ENCODE measurements at places on chromosomes 12 and 14.

DNA sequence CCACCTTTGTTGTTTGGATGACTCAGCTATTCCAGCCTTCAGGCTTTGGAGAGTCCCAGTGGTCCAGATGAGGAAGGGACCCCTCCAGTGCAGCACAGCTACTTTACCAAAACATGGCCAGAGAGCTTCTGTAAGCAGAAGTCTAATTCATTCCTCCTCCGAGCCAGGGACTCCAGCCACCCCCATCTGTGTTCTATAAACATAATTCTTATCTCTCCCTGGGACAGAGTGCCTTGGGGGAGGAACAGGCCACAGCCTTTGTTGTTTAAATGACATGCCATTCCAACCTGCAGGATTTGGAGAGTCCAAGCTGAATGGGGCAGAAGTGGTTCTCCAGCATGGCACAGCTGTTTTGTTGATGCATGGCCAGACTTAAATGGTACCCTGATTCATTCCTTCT, 994.0 kb downstream of the TRHDE start:
- no peak for DNase-seq

DNA sequence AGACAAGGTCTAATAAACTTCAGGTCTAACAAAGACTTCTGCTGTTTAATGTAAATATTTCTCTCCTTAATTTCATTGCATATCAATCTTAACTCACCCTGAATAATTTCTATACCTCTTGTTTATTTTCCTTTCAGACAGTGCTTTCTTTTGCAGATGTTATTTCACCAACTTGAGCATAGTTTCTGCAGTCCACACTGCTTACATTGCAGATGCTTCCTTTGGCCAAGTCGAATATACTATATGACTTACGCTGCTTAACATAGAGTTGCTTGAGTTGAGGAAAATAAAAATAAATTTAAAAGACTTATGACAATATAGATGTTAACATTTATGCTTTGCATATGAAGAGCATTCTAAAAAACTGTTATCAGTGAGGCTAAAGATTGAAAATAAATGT, 217.7 kb downstream of the PTPRO start:
- no peak for DNase-seq

DNA sequence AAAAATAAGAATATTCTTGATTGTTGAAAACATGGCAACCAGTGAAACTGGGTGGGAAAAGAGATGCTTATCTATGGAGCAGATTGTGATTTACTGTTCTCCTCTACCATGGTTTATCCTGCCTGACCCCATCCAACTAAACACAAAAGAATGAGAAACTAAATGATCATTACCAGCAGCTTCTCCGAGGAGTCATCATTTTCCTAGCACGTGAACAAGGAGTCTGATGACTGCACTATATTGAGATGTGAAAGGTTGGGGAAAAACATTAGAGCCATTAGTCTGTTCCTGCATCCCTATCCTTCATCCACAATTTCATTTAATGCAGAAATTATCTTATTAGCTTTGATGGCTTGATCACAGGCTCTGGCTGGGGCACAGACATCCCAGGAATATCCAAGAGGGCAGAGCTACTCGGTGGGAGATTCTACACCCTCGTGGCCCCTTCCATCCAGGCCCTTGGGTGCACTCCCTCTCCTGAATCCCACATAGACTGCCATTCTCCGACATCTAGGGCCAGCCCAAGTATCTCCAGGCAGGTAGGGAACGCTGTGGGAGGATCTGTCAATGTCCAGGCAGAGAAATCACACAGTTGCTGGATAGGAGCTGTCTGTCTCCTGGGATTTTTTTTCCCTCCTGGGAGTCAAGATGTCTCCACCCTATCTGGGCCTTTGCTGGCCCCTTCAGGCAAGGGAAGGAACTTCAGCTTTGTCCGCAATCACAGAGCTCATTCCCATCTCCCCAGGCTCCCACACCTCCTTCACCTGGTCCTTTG, 43.3 kb upstream of the DHRS4 start:
- no peak for DNase-seq

DNA sequence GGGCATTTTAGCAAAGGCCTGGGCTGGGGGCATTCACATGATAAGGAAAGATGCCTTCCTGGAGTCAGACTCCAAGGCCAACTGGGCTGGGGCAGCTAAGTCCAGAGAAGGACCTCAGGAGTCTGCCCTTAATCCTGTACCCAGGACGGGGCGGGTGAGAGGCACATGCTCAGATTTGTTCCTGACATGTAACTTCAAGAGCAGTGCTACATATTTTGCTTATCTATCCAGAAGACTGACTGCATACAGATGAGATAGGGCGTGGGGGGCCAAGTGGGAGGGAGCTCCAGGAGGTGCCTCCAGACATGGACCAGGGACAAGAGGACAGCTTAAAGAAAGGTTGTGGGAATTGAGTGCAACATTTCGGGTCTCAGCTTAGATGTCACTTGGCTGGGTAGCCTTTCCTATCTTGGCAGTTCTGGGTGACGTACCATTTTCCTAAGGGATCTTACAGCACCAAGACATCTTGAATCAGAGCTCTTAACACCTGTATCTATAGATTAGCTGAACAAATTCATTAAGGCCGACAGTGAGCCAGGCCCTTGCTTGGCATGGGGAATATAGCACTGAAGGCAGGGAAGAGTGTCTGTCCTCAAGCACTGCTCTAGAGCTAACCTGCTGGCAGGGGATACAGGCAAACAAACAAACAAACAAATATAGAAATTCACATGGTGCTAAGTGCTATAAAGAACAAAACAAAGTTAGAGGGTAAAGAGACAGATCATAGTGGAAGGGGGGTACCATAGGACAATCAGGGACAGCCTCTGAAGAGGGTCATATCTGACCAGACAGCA, 61.2 kb downstream of the PTPN21 start:
- DNase-seq = no peak

- no peak for DNase-seq
Measured at GRCh38 chr12:123410041-123410412, 26.1 kb downstream of the KMT5A start.

DNA sequence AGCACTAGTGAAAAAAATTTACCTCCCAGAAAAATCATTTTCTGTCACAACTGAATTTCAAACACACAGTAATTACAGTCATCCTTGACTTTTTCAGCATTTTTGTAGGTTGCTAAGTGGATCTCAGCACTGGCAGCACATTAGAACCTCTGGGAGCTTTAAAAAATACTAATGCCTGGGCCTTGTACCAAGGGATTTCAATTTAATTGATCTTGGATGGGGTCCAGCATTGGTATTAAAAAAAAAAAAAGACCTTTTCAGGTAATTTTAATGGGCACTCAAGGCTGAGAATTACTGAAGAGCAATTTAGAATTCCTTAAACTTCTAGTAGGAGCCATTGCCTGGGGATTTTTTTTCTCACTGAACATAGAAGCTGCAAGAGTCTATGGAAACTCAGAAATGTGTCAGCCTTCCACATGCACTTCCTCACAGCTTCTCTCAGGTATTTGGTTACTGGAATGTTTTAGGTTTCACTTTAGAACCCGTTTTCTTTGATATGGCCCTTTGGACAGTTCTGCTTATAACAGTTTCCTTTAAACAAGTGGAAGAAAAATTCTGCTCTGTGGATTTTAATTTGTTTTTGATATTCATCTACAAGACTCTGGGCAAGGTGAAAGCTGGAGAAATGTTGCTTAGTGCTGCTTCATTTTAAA, 88.5 kb upstream of the DACT1 start:
- DNase-seq = no peak

DNA sequence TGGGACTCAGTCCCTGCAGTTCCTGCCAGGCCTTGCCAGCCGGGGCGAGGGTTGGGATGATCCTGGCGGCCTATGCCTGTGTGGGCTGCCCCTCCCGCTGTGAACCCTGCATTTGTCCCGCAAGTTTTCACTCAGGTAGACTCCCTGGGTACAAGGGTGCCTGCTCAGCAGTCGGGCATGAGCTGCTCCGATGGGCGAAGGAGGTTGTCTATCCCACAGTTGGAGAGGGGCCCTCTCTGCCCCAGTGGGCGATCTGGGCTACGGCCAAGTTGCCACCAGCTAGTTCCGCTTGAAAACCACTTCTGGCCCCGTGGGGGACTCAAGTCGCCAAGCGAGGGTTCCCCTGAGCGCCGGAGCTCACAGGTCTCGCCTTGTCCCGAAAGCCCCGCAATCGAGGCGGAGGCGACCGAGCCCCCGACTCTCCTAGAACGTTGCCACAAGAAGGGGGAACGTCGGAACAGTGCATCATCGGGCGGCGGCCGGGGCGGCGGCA, 365 bp upstream of the TPI1 start:
- no peak for DNase-seq

GRCh38 chr12:57241402-57242310, 9.3 kb downstream of the STAC3 start:
- DNase-seq = no peak

DNA sequence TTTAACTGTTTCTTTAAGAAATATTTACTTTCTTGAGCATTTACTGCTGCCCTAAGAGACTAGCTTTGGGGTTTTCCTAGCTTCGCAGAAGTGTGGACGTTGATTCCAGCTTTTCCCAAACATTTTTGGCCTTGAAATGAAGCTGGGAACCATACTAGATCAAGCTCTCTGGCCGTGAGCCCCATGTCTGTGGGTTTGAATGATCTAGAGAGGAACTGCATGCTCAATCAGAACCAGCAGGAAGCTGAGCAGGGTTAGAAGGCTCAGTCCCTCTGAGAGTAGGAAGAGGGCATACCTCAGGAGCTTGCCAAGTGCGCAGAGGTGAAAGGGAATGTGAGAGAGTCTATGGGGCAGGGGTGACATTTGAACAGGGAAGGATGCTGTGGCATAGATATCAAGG, 292.1 kb downstream of the CACNA1C start:
- no peak for DNase-seq

DNA sequence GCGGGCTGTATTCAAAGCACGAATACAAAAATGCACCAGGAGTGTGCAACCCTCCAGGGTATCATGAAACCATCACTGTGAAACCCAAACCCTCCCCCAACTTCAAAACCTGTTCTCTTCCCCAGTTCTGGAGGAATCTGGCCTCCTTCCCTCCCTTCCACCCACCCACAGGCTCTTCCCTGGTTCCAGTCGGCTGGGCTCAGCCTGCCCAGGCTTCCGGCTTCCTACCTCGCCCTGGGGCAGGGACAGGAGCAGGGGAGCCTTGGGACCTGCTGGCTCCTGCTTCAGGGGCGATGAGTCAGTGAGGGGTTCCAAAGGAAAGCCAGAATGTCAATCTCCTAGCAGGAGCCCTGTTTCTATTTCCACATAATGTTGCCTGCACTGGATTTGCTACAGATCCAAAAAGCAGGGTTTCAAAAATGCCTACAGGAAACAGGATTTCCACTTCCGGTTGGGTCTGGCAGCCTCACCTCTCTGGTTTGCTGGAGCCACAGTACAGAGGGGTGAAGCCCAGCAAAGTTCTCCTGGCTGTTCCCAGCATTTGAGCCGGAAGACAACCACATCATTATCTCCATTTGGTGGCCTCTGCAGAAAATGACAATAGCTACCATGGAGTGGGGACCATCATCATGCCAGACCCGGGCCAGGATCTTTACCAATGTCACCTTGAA, 278.3 kb downstream of the DPF3 start:
- DNase-seq = no peak

DNA sequence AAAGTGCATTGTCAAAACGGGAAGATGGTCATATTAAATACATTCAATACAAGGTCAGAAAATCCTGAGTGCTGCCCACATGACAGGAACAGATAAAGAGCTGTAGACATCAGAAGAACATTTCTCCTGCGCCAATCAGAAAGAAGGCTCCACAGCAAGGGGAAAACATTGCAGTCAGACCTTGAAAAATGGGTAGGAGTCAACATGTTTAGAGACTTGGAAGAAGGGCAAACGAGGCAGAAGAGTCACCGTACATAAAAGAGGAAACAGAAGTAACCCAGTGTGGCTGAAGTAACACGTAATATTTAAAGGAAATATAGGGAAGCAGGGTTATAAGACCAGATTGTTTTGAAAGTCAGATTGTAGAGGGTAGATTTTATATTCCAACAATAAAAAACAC, 11.9 kb downstream of the SPPL3 start:
- DNase-seq = no peak

GRCh38 chr12:51867796-51868428, 19.4 kb upstream of the FIGNL2 start:
- DNase-seq = no peak

Measured in breast epithelium (tissue), 4 donors.